ENCODE measurements at places on chromosomes 6 and 20.

GRCh38 chr6:133099573-133099972 lies 141.6 kb upstream of the EYA4 start:
- DNase-seq = peak; percentile 49

GRCh38 chr20:46416421-46416820 lies 10.0 kb upstream of the ELMO2 start:
- DNase-seq = no peak

DNA sequence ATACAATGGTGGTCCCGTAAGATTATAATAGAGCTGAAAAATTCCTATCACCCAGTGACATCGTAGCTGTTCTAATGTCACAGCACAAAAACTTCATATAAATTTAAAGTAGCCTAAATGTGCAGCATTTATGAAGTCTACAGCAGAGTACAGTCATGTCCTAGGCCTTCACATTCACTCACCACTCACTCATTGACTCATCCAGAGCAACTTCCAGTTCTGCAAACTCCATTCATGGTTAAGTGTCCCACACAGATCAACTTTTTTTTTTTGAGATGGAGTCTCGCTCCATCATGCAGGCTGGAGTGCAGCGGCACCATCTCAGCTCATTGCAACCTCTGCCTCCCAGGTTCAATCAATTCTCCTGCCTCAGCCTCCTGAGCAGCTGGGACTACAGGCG lies 20.9 kb upstream of the KCNG1 start:
- no peak for DNase-seq

DNA sequence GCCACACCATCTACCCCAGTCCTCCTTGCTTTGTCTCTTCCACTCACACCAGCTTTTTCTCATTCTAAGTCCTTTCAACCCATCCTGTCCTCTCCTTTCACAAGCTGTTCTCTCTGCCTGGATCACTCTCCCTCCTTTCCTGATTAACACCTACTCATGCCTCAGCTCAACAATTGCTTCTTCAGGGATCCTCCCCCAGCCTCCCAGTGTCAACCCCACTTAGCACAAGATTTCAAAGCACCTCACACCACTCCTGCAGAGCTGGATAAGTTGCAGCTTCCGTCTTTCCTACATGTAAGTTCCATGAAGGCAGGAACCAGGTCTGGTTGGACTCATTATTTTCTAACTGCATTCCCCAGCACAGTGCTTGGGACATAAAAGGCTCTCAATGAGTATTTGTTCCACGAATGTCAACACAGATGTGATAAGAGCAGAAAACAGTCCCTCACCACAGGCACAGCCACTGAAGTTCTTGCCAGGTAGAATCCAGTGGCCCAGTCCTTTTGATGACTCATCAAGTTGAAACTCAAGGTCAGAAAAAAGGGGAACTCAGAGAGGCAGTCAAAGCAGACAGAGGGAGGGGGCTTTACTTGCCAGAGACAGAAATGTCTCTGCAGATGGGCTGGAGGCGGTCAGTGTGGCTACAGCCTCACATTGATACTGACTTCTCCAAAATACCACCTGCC lies 193.4 kb upstream of the PRDM1 start:
- peak; percentile 13 for DNase-seq

GRCh38 chr20:47253872-47254271 lies 102.6 kb downstream of the ZMYND8 start:
- no peak for DNase-seq

- no peak for DNase-seq
Observed at GRCh38 chr6:16481697-16482399, 243.5 kb downstream of the GMPR start.

GRCh38 chr20:21498635-21499034 lies 15.2 kb downstream of the NKX2-2 start:
- no peak for DNase-seq

DNA sequence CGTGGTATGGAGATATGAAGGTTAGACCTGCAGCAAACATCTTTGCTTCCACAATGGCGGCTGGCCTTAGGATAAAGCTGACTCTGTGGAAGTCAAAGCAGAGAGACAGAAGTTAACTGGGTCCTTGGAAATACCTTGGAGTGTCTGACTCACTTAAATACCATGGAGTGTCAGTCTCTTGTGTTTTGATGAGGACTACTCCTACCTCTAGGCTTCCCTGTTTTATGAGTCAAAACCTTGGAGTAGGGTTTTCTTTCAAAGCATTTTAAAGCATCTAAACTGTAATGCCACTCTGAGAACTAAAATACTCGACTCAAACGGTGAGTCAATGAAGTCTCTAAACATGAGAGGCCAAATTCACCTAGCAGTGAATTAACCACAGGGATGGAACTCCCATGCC lies 329.1 kb downstream of the SAMD5 start:
- no peak for DNase-seq

DNA sequence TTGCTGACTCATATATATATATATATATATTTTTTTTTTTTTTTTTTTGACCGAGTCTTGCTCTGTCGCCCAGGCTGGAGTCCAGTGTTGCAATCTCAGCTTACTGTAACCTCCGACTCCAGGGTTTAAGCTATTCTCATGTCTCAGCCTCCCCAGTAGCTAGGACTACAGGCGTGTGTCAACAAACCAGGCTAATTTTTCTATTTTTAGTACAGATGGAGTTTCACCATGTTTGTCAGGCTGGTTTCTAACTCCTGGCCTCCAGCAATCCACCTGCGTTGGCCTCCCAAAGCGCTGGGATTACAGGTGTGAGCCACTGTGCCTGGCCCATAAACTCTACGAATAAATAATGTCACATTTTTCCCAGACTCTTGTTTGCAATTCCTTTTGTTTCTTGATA lies 4.8 kb downstream of the LRP11 start:
- DNase-seq = no peak

DNA sequence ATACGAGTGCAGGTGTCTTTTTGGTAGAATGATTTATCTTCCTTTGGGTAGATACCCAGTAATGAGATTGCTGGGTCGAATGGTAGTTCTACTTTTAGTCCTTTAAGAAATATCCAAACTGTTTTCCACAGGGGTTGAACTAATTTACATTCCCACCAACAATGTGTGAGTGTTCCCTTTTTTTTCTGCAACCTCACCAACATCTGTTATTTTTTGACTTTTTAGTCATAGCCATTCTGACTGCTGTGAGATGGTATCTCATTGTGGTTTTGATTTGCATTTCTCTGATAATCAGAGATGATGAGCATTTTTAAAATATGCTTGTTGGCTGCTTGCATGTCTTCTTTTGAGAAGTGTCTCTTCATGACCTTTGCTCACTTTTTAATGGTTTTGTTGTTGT lies 1.9 kb upstream of the ZNF831 start:
- DNase-seq = no peak

- no peak for DNase-seq
Observed at GRCh38 chr6:11228935-11229654, 3.4 kb downstream of the NEDD9 start.

DNA sequence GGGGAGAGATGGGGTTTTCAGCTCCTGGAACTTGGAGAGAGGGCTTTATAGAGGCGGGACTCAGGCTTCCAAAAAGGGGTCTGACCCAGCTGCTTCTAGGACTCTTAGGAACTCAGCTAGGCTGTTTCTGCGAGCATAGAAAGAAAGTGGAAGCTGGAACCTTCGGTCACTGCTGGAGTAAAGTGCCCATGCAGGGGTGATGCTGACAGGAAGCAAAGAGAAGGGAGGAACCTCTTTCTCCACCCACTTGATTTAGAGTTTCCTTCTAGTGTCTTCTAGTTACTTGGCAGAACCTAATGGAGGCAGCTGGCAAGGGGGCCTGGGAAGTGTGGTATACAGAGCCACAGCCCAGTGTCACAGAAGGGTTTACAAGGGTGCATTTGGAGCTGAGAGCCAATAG lies 283.6 kb downstream of the QKI start:
- DNase-seq = no peak

DNA sequence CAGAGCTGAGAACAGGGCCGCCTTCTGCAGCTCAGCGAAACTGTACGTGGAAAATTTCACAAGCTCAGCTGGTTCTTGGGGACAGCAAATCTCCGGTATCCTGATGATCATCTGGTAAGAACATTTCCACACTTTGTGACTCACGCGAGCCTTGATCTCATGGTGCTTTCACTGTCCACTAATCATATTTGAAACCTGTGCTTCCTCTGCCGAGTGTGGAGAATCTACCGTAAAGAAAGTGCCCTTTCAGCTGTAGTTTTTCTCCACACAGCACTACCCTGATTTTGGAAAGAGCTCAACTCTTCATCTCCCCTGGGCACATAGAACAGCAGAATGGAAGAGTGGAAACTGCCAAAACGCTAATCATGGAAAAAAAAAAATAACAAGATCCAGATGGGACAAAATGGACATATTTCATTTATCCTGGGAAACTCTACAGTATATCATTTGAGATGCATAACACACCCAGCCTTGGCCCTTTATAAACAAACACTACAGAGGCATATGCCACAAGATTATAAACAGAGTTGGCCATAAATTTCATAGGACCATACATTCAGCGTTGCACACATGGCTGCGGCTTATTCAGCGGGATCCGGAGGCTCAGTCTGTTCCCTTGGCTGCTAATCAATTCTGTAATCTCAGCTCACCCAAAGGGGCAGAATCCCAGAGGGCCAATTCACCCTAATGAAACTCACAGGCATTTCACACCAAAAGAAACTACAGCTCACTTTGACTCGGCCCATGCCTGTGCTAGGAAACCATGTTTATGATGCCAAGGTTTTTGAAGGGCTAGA lies 434.5 kb downstream of the HDGFL1 start:
- no peak for DNase-seq

DNA sequence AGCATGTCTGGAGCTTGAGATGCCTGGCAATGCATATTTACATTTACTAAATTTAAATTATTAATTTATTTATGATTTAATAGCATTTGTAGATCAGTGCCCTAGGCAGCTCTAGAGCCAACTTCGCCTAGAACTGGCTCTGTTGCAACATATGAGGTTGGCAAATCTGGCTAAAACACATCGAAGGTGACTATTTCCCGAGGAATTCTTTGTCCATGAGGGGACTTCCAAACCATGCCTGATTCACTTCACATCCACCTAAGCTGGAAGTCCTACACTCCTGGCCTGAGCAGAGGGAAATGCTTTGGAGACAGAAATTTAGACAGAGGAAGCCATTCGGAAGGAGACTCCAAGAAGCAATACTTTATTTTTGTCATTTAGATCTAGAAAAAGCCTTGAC lies 211.0 kb upstream of the ARG1 start:
- peak; percentile 47 for DNase-seq

DNA sequence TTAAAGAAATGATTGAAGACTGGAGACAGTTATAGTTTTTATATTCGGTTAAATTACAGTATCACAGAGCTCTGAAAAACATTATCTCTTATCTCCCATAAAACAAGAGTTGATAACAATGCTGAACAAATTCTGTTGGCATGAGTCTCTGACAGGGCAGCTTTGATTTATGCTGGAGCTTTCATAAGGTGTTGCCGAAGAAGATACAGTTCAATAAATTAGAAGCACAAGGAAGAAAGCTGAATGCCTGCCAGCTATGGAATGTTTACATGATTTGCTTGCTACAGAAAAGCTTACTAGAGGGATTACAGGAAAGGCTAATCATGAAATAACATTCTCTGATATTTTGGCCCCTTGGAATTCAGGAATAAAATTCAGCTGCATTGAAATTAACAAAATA lies 431.9 kb upstream of the GJE1 start:
- DNase-seq = peak; percentile 36

DNA sequence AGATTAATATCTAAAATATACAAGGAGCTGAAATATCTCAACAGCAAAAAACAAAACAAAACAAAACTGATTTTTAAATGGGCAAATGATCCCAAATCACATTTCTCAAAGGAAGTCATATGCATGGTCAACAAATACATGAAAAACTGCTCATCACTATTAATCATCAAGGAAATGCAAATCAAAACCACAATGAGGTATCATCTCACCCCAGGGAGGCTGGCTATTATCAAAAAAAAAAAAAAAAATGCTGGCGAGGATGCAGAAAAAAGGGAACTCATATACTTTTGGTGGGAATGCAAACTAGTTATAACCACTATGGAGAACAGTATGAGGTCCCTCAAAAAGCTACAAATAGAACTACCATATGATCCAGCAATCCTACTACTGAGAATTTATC lies 34.6 kb downstream of the REPS1 start:
- DNase-seq = peak; percentile 37

DNA sequence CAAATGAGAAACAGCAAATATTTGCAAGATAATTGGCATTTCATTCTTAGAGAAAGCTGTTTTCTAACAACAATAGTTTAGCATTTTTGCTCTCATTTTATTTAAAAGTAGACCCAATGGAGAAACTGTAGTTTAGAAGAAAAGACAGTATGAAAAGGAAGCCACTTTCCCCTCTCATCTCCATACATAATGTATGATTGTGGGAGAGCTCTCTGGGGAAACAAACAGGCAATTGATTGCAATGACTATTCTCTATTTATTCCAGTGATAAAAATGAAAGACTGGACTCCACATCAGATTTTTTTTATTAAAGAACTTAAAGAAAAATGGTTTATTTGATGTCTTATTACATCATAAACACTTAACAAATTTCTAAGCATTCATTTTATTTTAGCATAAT lies 116.8 kb upstream of the SASH1 start:
- no peak for DNase-seq

- DNase-seq = no peak
Observed at GRCh38 chr6:44514085-44514484, 126.6 kb downstream of the CDC5L start.

DNA sequence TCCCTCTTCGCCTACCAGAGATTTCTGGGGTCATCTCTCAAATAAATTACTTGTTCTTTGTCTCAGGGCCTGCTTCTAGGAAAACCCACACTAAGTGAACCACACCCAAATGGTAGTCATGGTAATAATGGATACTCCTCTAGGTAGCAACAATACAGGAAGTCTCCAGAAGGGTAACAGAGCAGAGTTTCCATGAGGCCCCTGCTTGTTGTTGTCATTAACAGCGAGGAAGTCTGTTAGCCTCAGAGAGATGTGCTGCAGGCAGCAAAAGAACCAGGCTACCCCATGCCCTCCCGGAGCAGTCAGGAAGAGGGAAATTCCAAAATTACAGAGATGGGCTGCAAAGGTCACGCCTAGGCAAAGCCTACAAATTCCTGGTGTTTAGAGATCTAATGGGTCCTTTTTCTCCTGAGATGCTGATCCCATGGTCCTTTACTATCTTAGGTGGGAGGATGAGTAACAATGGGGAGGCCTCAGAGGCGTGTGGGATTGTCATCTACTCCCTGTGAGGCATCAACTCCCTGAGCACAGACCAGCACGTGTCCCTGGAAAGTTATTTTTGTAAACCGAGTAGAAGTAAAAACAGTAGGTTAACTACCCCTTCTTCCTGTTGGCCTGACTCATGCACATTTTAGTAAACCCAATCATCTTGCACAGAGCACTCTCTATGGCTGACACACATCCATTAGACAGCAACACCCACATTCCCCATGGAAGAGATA lies 10.1 kb downstream of the ISM1 start:
- DNase-seq = peak; percentile 32

- DNase-seq = no peak
Observed at GRCh38 chr6:79750806-79751205, 119.7 kb downstream of the SH3BGRL2 start.

All from A172 (cell line).